ENCODE measurements at places on chromosomes 2 and 18.

- DNase-seq = no peak
Measured at GRCh38 chr2:233481368-233482142, 85.0 kb downstream of the USP40 start.

GRCh38 chr2:56912490-56912889 is 728.7 kb downstream of the CCDC85A start:
- no peak for DNase-seq

GRCh38 chr2:51208521-51208920 is 176.6 kb upstream of the NRXN1 start:
- no peak for DNase-seq

GRCh38 chr2:66543257-66543767 is 108.4 kb downstream of the MEIS1 start:
- no peak for DNase-seq

DNA sequence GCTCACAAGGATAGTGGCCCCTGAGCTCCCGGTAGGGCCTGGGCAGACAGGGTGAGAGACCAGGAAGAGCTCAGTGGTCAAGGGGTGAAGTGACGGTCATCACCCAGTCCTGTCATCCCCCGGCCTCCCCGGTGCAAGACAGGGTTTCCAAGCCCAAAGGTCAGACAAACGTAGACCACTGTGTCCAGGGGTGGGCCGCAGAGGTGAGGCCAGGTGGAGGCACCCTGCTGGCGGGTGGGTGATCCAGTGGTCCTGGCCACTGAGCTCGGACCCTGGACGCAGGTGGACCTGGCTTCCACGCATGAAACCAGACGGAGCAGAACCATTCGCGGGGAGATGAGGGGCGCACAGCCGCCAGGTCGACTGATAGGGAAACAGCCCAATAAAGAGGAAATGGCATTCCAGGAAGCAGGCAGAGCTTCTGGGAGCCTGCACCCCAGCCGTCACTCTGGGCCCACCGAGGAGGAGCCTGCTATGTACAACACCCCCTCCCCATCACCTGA is 14.4 kb upstream of the SNED1 start:
- DNase-seq = no peak

All from stimulated activated CD4-positive, alpha-beta T cell treated with anti-CD3 and anti-CD28 coated beads, TNF-alpha, amount 100 ng/mL, for 48 hours (primary cell).